Stimulated activated CD8-positive, alpha-beta memory T cell treated with anti-CD3 and anti-CD28 coated beads, Interleukin-7, amount 100 ng/mL, for 48 hours (primary cell): ENCODE measurements at places on chromosomes 1 and 21.

GRCh38 chr1:4430406-4431365 is 223.7 kb upstream of the AJAP1 start:
- no peak for DNase-seq

GRCh38 chr1:5971471-5972197 is 20.6 kb downstream of the NPHP4 start:
- no peak for DNase-seq

- DNase-seq = no peak
Measured at GRCh38 chr1:8213136-8213535, 104.8 kb upstream of the SLC45A1 start.

DNA sequence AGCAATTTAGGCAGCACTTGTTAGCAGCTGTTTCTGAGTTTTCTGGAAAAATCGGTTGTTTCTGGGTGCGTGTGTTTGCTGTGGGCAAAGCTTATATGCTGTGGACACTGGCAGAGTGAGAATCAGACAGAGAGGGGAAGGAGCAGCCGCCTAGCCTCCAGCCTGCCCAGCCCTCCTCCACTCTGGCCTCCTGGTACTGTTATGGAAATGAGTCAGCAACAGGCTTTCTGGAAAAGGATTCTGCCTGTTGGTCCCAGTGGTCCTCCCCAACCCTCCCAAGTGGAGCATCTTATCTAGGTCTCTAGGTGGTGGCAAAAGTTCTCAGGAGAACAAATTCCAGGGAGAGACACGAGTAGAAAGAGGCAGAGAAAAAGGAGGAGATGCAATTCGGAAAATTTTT is 42.2 kb upstream of the GOLT1A start:
- no peak for DNase-seq

DNA sequence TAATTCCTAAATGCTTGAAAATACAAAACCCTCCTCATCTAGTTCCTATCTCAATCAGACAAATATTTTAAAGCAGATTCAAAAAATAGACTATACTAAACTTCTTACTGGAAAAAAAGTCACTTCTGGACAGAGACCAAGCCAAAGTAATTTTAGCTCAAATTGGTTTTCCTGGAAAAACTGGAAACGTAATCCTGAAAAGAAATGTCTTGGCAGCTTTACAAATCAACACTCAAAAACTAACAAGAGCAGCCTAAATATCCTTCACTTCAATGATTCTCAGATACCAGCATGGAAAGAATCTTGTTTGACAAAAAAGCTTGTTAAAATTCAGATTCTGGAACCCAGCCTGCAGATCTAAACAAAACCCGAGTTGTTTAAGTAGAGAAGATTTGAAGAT is 9.1 kb upstream of the GPR88 start:
- DNase-seq = no peak

DNA sequence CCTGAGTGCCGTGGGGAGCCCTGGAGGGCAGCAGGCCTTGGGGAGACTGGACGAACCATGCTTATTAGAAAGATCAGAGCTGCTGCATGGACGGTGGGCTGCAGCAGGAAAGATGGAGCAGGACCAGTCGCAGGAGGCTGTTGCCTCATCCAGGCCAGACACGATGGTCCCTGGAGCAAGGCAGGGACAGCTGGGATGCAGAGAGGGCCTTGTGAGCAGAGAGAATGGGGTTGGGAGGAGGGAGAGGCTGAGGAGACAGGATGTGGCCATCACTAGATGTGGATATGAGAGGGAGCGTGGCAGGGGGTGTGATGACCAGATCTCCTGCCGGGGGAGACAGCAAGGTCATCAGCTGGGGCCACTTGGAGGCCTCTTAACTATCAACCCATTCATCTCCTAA is 727.6 kb downstream of the PTPRU start:
- DNase-seq = no peak

GRCh38 chr1:152348447-152348846 is 11.4 kb downstream of the FLG2 start:
- no peak for DNase-seq

GRCh38 chr1:94301186-94301585 is 63.8 kb upstream of the ARHGAP29 start:
- no peak for DNase-seq

DNA sequence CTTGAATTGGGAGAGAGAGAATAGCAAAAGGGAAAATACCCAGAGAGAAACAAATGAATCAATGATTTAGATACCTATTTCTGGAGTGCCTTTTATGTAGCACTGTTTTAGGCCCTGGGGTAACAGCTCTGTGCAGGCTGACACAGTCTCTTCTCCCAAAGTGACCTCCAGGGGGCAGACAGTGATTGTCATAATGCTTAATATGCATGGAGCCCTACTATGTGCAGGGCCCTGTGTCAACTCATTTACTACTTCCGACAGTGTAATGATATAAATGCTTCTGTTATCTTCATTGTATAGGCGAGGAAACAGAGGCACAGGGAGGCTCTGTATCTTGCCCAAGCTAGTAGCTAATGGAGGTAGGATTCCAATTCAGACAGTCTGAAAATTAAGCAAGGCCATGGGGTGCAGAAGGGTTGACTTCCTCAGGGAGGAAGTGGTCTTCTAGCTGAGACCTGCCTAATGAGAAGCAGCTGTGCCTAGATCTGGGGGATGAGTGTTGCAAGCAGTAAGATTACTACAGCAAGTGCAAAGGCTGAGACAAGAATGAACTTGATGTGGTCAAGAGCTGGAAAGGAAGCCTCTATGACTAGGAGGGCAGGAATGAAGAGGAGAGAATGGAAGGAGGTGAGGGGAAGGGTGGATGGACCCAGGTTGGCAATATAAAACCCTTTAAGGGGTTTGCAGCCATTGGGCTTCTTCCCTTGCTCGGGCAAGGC is 16.2 kb upstream of the SERINC2 start:
- no peak for DNase-seq

DNA sequence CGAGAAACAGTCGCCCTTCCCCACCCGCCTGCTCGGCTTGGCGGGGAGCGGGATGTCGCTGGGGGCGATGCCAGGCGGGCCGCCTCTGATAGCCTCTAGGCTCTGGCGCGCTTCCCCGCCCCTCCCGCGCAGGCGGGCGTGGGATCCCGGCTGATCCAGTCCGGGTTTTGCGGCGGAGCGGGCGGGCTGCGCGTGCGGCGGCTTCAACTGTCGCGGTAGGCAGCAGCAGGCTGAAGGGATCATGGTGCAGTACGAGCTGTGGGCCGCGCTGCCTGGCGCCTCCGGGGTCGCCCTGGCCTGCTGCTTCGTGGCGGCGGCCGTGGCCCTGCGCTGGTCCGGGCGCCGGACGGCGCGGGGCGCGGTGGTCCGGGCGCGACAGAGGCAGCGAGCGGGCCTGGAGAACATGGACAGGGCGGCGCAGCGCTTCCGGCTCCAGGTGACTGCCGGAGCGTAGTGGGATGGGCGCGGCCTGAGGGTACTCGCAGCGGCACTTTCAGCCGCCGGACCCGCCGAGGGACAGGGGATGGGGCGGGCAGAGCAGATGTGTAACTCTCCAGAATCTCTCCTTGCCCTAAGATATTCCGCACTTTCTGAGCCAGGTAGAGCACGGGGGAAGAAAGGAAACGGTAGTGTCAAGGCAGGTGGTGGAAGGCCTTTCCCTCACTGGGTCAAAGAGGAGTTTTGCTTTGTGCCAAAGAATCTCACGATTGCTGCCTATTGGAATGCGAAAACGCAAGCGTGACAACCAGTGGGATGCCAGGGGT is at the start of gene FAAH:
Gene FAAH, plus strand, starts transcription at position 210 of the 764 bp plus-strand sequence. Its CDS starts 32 bp downstream, at position 242.
- no peak for DNase-seq

DNA sequence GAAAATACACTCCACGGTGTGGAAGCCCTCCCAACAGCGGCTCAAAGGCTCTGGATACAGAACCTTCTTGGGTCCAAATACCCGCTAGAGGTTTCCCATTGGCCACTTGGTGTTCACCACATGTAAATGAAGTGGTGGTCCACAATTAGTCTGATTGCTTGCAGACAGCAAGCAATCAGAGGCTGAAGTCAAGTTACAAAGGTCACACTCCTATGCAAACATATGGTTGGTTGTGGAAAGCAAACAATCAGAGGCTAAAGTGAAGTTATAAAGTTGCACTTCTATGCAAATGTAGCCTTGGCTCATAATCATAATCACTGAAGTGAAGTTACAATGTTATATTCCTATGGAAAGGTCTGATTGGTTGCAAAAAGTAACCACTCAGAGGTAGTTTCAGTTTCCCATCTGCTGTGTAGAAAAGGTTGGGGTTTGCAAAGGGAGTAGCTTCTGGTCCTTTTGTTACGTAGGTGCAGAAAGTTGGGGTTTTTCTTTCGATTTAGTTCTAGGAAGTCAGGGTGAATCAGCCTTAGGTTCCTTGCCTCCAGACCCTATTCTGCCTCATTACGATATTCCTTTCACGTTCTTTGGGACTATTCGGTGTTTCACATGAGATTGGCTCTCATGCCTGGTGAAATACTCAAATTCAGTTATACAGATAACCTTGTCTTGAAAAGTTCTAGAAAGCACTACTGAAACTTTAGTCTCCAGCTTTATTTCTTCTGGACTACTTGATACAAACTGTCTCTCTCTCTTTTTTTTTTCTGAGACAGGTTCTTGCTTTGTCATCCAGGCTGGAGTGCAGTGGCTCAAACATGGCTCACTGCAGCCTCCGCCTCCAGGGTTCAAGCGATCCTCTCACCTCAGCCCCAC is 36.7 kb upstream of the MTF2 start:
- no peak for DNase-seq

DNA sequence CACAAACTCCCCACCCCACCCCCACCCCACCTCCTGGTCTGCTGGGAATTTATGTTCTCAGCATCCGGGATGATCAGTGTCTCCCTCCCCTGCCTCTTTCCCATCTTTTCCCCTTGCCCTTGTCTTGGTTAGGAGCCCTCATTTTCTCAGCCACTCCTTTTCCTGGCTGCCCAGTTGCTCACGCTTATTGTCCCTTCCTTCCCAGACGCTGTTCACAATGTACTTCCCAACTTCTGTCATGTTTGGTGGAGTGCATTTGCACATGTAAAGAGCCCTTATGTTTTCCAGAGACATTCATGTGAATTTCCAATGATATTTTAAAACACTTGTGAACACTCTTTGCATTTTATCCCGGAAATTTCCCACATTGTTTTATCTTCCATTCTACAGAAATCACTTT is 192.1 kb downstream of the RHOU start:
- DNase-seq = no peak

- no peak for DNase-seq
Measured at GRCh38 chr1:227749916-227750710, 14.9 kb downstream of the SNAP47 start.

- no peak for DNase-seq
Measured at GRCh38 chr21:45747802-45748445, 104.4 kb downstream of the PCBP3 start.
